ENCODE measurements at places on chromosomes 16 and 17.

- no peak for DNase-seq
Observed at GRCh38 chr16:85652431-85653221, 36.1 kb downstream of the GINS2 start.

GRCh38 chr16:73199214-73199613 lies 151.3 kb upstream of the ZFHX3 start:
- DNase-seq, result no peak

DNA sequence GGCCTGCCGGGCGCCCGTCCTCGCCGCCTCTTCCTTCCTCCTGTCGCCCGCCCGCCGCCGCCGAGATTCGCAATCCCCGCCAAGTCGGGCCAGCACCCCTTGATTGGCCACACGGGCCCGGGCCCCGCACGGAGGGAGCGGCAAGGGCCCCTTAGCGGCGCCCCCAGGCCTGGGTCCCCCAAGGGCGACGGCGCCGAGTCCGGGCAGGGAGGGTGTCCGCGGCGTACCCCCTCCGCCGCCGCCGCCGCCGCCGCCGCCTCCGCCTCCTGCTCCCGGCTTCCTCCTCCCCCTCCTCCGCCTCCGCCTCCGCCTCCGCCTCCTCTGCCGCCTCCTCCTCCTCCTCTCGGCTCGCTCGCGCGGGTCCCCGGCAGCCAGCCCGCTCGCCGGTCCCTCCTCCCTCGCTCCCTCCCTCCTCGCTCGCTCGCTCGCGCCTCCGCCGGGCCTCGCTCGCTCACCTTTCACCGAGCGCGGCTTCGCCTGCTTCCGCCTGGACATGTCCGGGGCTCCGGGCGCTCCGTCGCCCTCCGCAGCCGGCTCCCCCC lies 561 bp downstream of the ZNF423 start:
- peak; percentile 34 for DNase-seq

GRCh38 chr17:9705745-9706144 lies 60.4 kb downstream of the USP43 start:
- DNase-seq, result no peak

GRCh38 chr17:61366076-61366714 lies 33.4 kb upstream of the TBX2 start:
- DNase-seq, result no peak

DNA sequence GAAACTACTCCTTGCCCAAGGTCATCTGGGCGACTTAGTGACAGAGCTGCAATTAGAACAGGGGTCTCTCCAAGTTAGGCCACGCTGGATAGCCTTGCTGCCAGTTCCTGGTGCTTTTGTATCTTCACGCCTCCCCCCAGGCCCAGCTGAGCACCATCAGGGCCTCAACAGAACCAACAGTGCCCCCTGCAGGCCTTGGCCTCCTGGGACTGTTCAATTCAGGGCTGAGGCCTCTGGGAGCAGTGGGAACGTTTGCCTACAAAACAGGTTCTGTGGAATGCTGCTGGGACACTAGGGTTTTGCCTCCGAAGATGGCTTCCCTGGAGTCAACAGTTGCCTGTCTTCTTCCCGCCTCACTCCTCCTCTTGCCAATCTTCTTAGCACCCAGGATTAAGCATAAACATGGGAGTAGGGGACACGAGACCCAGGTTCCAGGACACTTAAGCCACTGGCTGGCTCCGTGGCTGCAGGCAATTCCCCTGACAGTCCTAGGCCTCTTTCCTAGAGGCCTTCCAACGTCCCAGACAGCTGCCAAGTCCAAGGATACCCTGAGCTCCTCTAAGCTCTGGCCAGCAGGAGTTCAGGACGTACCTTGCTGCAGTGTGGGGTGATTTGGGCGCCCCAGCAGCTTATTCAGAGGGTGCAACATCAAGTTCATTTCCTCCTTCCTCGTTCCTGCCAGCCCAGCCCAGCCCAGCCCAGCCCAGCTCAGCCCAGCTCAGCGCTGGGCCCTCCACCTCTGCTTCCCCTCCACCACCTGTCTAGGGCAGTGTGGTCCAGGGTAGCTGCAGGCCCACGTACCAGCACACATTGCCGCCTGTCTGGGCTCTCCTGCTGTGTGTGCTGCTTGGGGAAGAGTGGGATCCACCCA lies 246.6 kb upstream of the RPL38 start:
- peak; percentile 7 for DNase-seq

DNA sequence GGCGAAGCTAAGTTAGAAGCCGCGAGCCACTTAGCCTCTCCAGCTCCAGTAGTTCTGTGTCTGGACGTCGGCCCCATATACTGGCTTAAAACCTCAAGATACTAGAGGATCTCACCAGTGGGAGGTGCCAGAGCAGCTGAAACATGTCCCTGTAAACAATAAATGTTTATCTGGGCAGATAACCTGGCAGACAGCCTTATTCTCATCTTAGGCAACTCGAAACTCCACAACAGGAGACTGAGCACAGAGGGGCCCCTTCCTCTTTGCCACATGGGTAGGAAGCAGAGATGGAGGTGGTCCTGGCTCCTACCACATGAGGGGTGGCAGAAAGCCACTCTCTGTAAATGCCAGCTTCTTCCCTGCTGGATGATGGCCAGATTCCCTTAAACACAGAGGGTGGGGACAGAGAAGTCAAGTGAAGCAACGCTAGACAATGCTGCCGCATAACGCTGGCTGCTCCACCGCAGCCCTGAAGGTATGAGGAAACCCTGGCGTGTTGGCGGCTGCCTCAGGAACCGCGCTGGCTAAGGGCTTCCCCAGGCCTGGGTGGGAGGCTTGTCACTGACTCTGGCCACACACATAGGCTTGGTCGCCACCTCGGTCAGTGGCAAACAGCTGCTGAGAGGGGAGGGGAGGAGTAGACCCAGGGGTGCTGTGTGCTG lies 67.9 kb downstream of the HIC1 start:
- no peak for DNase-seq

- DNase-seq, result no peak
Observed at GRCh38 chr17:47742319-47743181, 9.5 kb downstream of the TBX21 start.

DNA sequence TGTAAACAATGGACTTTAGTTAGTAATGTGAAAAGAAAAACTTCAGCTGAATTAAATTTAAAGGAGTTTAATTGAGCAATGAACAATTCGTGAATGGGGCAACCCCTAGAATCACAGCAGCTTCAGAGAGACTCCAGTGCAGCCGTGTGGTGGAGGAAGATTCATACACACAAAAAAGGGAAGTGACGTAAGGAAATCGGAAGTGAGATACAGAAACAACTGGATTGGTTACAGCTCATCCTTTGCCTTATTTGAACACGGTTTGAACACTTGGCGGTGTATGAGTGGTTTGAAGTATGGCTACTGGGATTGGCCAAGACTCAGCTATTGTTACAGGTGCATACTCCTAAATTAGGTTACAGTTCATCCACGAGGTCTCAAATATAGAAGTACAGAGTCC lies 460.4 kb upstream of the ASIC2 start:
- DNase-seq, result no peak

GRCh38 chr16:85403693-85404092 lies 209.4 kb upstream of the GSE1 start:
- no peak for DNase-seq

- DNase-seq, result peak; percentile 70
Observed at GRCh38 chr17:74744714-74745547, 3.5 kb upstream of the NHERF1 start.

- no peak for DNase-seq
Observed at GRCh38 chr16:85144026-85144915, 32.0 kb upstream of the CIBAR2 start.

GRCh38 chr16:2896480-2897010 lies 13.5 kb downstream of the FLYWCH2 start:
- no peak for DNase-seq

GRCh38 chr17:57721967-57722703 lies 23.0 kb downstream of the CCDC182 start:
- DNase-seq, result no peak

DNA sequence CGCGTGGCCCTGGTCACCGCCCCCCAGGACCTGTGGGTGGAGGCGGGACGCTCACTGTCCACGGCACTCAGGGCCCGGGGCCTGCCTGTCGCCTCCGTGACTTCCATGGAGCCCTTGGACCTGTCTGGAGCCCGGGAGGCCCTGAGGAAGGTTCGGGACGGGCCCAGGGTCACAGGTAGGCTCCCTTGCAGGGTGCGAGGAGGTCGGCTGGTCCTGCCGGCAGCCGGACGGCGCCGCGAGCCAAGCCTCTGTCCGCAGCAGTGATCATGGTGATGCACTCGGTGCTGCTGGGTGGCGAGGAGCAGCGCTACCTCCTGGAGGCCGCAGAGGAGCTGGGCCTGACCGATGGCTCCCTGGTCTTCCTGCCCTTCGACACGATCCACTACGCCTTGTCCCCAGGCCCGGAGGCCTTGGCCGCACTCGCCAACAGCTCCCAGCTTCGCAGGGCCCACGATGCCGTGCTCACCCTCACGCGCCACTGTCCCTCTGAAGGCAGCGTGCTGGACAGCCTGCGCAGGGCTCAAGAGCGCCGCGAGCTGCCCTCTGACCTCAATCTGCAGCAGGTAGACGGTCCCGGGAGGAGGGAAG lies 1.3 kb downstream of the GUCY2D start:
- no peak for DNase-seq

DNA sequence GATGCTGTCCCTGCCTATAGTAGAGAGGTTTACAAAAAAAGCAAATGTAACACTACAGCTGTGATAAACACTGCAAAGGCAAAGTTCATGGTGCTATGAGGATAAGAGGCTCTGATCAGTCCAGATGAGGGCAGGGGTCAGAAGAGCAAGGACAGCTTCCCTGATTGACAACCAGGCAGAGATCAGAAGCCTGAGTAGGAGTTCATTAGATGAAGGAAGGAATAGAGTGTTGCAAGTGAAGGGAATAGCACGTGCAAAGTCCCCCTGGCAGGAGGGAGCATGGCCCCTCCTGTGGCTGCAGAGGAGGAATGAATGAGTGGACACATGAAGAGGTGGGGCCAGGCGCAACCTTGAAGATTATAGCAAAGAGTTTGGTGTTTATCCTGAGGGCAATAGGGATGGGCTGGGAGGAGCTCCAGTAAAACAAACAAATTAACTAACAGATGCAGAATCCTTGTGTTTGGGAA lies 208.4 kb upstream of the IRX5 start:
- DNase-seq, result no peak

DNA sequence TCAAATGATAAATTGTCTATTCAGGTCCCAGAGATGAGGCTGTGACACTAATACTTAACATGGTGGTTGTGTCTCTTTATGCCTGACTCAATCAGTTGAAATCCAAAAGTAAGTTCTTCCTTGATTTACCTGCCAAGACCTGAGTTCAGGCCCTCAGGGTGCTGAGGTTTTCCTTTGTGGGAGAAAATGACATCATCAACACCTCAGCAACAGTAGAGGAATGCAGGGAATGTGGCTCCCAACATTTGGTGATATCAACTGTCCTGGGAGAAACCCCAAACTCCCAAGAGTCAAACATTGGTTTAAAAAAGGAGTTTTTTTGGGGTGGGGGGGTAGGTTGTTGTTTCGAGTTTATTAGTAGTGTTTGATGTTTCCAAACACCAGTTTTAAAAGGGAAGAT lies 14.7 kb downstream of the RNF43 start:
- DNase-seq, result no peak

- no peak for DNase-seq
Observed at GRCh38 chr16:57630931-57631845, 2.8 kb downstream of the ADGRG1 start.

- DNase-seq, result no peak
Observed at GRCh38 chr17:34287875-34288274, 2.3 kb downstream of the CCL11 start.

DNA sequence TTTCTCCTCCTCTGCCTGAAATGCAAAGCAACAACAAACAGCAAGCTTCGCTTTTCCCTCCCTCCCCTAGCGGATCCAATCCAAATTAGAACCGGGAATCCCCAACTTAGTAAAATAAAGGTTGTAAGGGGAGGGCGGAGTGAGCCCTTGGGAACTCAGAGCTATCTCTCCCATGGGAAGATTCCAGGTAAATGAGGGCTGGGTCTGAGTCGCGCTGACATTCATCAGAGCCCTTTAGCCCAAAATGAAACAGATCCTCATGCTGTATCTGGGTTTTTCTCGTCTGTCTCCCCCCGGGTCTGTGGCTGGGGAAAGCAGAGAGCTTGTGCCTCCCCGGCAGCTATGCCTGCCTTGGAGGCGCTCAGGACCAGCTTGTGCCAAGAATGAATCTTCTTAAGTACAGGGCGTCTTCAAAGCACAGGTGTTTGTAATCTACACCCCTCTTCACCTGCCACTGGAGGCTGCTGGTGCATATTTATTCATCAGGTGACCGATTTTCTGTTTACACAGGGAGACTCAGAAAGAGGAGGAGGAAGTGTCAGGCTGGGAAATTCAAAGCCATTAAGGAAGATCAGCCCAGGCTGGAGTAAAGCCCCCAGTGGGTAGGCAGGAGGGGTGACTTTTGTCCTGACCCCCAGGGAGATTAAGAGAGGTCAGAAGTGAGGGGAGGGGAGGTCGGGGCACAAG lies 55.0 kb upstream of the GSE1 start:
- no peak for DNase-seq

Measured in stimulated activated CD8-positive, alpha-beta memory T cell treated with anti-CD3 and anti-CD28 coated beads, Interleukin-4, amount 100 ng/mL, for 4 hours (primary cell).